ENCODE measurements at places on chromosomes 1 and 21. TPM values are rescaled to one million over a fixed set of nuclear protein-coding genes. Genes with fewer than 3 reads are reported as not detected.

The TRIM46 gene
- total RNA-seq = 8.5 TPM

The FCGR3A gene
- 4.0 TPM for total RNA-seq

The TFAP2E gene
- 3.6 TPM for total RNA-seq

DNA sequence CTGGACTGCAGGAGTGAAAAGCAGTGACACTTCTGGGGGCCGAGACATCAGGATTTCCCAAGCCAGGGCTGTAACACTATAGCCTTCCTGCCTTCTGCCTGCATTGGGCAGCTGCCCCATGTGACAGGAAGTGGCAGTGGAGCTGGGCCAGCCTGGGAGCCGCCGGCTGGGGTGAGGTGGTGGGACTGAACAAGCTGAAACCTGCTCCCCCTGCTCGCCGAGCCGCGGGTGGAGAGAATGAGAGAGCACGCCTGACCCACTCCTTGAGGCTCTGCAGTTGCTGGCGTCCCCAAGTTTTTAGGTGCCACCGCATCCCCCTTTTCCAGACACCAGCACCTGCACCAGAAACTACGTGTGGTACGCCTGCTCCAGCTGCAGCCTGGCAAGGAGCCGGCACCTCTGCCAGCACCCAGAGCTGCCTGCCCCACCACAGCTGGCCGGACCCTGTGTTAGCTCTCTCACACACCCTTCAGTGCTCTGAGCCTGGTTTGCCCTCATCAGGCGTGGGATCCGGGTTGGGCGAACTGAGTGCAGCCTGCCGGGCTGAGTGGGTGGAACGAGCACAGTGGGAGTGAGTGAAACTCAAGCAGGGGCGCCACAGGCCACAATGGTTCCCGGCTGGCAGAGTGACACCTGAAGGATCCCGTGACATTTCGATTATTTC, 119.4 kb downstream of the AKT3 start:
- peaks cover 4% of the 10 kb centered on the region for H3K27me3 ChIP-seq
- no peaks in the 10 kb centered on the region for H3K4me1 ChIP-seq
- H3K4me3 ChIP-seq = no peak overlapping the region
- DNase-seq = no peak
- H3K36me3 ChIP-seq = peaks cover 7% of the 10 kb centered on the region

- peaks cover 5% of the 10 kb centered on the region for H3K27me3 ChIP-seq
- no peak overlapping the region for H3K4me3 ChIP-seq
- H3K27ac ChIP-seq = no peak overlapping the region
- H3K36me3 ChIP-seq = no peaks in the 10 kb centered on the region
These were observed 24.1 kb downstream of the IFFO2 start for GRCh38 chr1:18932387-18932786.

- DNase-seq = no peak
- H3K36me3 ChIP-seq = peaks cover 29% of the 10 kb centered on the region
- no peak overlapping the region for H3K4me3 ChIP-seq
These were observed 33.6 kb downstream of the CD58 start for GRCh38 chr1:116537040-116537831.

DNA sequence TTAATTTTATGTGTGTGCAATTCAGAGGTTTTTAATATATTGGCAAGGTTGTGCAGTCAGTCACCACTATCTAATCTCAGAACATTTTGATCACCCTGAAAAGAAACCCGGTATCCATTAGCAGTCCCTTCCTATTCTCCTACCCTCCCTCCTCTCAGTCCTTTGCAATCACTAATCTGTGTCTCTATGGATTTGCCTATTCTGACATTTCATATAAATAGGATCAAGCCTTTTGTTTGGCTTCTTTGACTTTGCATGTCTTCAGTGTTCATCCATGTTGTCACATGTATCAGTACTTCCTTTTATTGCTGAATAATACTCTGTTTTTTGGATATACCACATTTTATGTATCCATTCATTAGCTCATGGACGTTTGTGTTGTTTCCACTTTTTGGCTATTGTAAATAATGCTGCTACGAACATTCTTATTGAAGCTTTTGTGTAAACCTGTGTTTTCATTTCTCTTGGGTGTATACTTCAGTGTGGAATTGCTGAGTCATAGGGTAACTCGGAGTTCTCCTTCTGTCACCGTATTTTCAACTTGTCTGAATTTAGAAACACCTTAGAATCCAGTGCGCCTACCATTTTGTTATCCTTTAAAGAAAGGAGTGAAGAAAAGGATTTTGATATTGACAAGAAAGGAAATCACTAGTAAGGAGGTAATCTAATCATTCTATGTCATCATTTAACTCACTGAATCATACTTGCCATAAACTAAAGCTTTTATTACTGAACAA, 3.4 kb downstream of the CEP85 start:
- no peak overlapping the region for H3K4me3 ChIP-seq
- peaks cover 4% of the 10 kb centered on the region for H3K27me3 ChIP-seq
- no peak overlapping the region for H3K27ac ChIP-seq

DNA sequence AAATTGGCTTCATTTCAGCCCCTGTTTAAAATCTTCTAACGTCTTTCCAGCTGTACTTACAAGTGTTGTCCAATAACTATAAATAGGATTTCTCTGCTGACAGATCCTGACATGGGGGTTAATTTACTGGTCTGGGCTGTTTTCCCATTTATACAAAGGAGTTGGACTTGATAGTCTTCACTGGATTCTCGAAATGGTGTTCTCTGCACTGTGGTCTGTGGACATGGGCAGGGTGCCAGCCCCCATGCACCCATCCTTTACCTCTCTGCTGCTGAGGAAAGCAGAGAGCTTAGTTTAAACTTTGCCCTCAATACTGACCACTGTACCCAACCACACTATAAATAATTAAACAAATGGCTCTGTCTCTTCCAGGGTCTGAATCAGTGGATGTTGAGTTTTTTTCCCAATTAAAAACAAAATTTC, 5.2 kb downstream of the DIO1 start:
- no peaks in the 10 kb centered on the region for H3K27me3 ChIP-seq
- peaks cover 4% of the 10 kb centered on the region for H3K4me1 ChIP-seq
- H3K36me3 ChIP-seq = no peaks in the 10 kb centered on the region
- no peak overlapping the region for H3K4me3 ChIP-seq
- no peak overlapping the region for H3K27ac ChIP-seq

DNA sequence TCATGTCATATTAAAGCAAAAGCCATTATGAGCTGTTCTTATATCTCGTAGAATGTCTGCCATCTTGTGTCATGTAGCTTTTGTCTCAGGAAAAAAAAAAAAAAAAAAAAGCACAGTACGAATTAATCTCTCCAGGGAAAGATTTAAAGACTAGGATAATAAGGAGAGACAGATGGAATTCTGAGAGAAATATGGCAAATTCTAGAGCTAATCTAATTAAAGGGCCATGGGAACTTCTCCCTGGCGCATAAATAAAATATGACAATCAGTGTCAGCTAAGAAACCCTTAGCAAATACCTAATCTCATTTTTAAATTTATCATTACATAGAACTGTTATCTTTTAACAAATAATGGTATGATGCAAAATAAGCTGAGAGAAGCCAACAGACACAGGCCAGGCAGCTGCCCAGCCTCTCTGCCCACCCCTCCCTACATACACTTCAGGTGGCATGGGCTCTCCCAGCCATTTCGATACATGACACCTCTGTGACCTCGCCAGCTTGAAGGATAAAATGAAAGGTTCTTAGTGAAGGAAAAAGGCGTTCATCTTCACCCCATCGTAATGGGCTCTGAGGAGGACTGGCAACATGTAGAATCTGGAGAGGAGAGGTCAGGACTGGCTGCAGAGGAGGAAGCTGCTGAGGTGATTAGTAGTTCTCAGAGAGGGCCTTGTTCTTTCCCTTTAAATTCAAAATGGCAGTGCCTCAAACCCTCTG, 39.8 kb downstream of the DISC1 start:
- peaks cover 1% of the 10 kb centered on the region for H3K27me3 ChIP-seq
- H3K4me3 ChIP-seq = no peak overlapping the region
- H3K27ac ChIP-seq = peak overlapping the region; percentile 62
- peaks cover 30% of the 10 kb centered on the region for H3K36me3 ChIP-seq

GRCh38 chr21:19553919-19554615, 1150.5 kb upstream of the TMPRSS15 start:
- H3K4me1 ChIP-seq = no peaks in the 10 kb centered on the region
- no peaks in the 10 kb centered on the region for H3K36me3 ChIP-seq
- H3K27me3 ChIP-seq = no peaks in the 10 kb centered on the region
- no peak for DNase-seq

DNA sequence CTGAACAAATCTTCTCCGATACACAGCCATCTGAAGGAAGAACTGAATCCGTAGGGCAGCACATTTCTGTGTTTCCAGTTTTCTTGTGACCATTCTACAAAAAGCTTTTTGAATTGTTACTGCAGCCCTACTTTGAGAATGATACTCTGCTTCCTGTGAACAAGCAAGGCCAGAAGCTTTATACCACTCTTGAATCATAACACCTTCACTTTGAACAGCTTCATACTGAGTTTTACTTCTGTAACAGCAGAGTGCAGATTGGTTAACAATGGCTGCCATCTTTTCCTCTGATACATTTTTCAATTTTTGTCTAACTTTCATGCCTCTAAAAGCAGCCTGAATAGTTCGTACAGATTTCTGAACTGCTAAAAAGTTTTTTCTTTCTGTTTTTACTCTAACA, 33.6 kb upstream of the F13B start:
- no peak for DNase-seq
- no peak overlapping the region for H3K4me3 ChIP-seq
- H3K27ac ChIP-seq = no peak overlapping the region
- no peaks in the 10 kb centered on the region for H3K36me3 ChIP-seq
- H3K4me1 ChIP-seq = peaks cover 10% of the 10 kb centered on the region

GRCh38 chr1:170284016-170284415, 138.3 kb downstream of the NTMT2 start:
- no peak overlapping the region for H3K27ac ChIP-seq
- no peak overlapping the region for H3K4me3 ChIP-seq
- no peaks in the 10 kb centered on the region for H3K4me1 ChIP-seq
- H3K27me3 ChIP-seq = no peaks in the 10 kb centered on the region
- no peak for DNase-seq

GRCh38 chr1:16318555-16318954, 33.7 kb downstream of the FBXO42 start:
- H3K36me3 ChIP-seq = no peaks in the 10 kb centered on the region
- no peak overlapping the region for H3K4me3 ChIP-seq
- H3K27me3 ChIP-seq = no peaks in the 10 kb centered on the region
- peaks cover 3% of the 10 kb centered on the region for H3K4me1 ChIP-seq
